NCI-H1694 treated with DMSO at 0.1 percent for 48 hours (cell line): ENCODE measurements at places on chromosomes 7 and 10.

DNA sequence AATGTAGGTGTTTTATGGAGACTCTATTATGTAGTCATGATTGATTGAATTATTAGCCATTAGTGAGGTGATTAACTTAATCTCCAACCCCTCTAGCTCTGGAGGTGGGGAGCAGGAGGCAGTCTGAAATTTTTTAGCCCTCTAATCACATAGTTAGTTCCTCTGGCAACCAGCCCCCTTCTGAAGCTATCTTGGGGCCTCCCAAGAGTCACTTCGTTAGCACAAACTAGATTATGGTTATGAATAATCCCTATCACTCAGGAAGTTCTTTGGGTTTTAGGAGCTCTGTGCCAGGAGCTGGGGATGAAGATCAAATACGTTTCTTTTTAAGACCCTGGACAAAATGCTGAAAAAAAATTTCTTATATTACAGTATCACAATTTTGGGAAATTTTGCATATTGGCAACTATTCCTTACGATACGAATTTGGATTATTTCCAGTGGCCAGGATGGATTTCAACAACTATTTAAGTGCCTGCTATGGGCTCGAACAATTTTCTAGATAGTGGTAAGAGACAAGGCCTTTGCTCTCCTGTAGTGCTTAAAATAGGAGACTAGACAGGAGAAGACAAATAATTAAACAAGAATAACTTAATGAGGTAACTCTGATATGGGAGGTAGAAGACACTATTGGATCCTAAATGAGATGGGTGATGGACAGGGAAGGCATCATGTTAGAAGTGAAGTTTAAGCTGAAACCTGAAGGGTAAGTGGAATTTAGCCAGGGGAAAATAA is 52.9 kb downstream of the BTAF1 start:
- no peak for DNase-seq

DNA sequence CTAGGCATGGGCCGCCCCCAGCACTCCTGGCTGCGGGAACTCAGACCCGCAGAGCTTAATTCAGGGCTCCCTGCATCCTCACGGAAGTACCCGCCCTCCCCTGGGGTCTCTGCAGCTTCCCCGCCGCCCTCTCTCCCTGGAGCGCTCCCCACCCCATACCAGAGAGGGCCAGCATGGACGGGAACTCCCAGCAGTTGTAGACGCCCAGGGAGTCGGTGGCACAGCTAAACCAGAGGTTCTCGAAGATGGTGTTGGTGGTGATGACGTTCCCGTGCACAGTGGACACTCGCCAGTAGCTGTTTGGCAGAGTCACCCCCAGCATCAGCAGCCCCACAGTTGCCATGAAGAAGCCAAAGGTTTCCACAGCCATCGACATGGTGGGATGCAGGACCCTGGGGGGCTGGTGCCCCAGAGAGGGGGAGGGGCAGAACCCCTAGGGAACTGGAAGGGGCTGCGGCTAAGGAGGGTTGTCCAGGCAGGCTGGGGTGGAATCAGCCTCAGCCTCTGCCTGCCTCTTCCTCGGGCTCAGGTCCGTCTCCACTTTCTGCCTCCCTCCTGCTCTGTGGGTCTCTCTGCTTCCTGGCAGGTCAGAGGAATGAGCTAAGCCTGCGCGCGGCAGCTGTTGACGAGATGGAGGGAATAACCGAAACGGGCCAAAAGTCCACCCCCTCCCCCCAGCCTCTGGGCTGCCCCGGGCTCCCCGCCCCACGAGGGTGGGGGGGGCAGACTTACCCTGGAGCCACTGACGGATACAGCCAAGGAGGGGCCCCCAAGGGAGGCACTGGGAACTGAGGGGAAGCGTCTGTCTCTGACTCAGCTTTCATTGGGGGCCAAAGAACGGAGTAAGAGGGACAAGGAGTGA is at the start of gene CLDN15:
TSS of gene CLDN15 (minus strand) at position 597 of the 862 bp plus-strand sequence. CDS start at position 376, 221 bp downstream.
- DNase-seq = no peak

GRCh38 chr7:67912437-67912836 is 915.8 kb downstream of the TYW1 start:
- no peak for DNase-seq

DNA sequence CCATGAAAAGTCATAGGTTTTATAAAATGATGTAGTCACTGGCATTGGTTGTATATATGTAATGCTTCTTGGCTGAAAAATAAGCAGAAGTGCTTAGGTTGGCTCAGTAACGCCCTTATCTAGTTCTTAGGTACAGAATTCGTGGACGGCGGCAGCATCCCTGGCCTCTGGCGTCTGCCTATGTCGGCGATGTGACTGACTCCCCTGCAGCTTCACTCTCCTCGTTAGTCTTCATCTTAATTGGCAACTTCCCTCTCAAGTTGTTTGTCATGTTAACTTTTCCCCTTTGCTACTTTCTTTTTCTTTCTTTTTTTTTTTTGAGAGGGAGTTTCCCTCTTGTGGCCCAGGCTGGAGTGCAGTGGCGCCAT is 18.5 kb downstream of the CHST12 start:
- no peak for DNase-seq

DNA sequence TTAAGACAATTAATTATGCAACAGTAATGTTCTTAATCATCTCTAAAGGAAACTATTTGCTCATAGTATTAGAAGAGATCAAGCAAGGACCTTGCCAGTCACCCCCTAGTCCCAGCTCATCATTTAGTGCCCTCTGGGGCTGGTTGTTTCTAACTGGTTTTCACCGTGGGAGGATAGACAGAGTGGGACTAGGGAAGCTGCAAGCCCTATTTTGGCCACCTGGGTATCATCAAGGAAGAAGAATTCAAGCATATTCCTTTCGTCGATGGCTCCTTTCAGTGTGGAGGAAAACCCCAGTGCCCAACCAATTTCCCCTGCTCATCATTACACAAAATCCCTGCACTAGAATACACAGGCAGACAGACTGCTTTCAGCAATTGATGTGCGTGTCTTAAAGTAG is 30.6 kb upstream of the FGFR2 start:
- no peak for DNase-seq

DNA sequence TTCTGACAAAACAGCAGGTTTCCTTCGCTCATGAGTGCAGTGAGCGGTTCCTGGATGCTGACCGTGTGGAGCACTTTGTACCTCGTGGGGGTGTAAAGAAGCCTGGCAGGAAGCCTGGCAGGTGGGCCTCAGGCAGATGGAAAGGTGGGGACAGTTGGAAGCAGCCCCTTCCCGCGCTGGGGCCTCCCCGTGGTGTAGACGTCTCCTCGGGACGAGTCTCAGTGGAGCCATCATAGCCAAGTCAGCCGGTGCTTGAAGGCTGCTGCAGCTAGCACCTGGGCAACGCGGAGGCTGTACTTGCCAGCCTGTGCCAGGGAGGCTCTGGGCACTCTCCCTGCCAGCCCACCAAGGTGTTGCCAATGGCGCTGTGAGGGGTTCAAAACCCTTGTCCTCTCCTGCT is 154.5 kb downstream of the WDR37 start:
- DNase-seq = no peak

- DNase-seq = no peak
Measured at GRCh38 chr10:92121686-92122492, 169.0 kb downstream of the CPEB3 start.

GRCh38 chr10:119737823-119738222 is 12.0 kb downstream of the INPP5F start:
- DNase-seq = no peak

- no peak for DNase-seq
Measured at GRCh38 chr7:44636041-44636584, 29.7 kb downstream of the OGDH start.

DNA sequence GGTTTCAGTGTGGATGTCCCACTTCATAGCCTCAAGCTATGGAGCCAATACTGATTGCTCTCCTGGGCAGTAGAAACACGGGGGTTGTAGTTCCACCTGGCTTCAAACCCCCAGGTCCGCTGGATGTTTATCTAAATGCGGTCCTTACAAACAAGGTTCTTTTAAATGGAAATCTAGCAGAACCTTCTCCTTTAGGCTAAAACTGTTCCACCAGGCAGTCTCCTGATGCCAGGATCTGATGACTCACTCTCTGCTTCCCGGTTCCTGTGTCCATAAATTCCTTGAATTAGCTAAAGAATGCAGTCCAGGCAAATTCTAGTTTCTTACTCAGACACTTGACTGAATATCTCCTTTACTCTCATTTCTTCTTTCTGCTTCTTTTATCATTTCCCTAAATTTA is 108.4 kb upstream of the FAM3C start:
- DNase-seq = no peak

DNA sequence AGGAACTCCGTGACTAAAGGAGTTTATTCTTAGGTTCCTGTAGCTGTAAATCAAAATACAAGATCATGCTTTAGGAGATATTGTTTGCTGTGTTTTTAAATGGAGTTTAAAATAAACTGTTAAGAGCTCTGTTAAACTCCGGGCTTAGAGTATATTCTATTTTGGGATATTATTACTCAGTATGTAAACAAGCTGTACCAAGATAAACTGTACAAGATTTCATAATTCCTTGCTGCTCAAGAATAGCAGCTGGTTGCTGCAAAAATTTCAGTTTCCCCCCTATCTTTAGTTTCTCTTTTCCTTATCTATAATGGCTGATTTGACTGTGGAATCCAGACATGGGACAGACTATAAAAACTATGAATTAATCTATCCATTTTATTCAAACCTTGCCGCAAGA is 215.7 kb downstream of the HTR7 start:
- no peak for DNase-seq

DNA sequence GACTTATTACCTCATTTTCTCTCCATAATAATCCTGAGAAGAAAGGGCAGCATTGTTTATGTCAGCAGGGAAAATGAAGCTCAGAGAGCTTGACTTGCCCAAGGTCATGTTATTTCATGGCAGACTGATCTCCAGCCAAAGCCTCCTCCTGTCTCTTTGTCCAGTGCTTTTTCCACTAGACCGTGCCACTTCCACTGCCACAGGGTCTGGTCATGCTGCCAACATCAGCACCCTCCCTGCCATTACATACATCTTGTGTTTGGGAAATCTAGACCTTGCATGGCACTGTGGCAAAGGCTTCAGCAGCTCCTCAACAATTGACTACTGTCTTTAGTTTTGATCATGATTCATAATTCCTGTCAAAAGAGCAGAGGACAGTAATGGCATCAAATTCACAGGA is 25.1 kb downstream of the NRCAM start:
- DNase-seq = no peak

DNA sequence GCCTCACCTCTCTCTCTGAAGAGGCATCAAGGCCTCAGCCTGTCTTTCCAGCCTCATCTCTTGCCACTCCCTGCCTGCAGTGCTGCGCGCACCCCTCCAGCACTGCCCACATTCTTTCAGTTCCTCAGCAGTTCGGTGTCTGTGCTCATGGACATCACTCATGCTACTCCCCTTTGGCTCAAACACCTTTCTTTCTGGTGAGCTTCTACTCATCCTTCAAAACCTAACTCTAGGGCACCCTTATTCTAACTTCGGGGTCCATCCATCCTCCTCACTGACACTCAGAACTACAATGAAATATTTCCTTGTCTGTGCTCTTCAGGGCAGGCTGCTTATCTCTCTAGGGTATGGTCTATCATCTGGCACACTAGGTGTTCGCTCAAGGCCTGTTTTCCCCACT is 169.9 kb upstream of the BMPER start:
- no peak for DNase-seq

- DNase-seq = no peak
Measured at GRCh38 chr7:82507365-82507975, 63.9 kb upstream of the CACNA2D1 start.

DNA sequence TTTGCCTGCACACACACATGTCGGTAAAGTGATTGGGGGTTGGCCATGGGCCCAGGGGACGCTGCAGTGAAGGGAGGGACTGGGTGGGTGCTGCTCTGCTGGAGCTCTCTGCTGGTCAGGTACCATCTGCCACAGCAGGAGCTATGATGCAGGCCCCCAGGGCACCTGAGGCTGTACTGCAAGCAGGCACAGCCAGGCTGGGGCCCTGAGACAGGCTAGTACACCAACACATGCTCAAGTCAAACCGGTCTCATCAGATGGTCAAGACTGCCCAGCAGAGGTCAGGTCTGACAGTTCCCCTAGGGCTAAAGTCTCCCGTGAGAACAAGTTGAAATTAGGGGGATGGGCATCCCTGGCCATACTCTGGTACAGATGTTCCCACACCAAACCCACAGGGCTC is 118.3 kb upstream of the THSD7A start:
- DNase-seq = no peak

DNA sequence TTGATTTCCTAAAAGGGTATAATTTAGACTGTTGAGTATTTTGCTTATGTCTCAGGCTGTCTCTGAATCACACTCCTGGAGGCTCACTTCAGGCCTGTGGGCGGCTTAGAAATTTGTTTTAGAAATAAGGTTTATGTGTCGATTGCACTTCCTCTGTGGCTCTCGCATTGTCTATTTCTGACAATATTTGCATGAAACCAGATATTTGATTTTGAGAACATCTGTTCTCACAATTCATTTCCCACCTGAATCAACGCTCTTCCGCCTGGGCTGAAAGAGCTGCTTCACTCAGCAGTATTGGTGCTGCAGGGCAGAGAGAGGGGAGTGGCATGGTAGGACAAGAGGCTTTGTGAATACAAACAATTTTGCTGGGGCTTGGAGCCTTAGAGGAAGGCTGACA is 262.0 kb downstream of the ADRA2A start:
- no peak for DNase-seq
